GM13977 (cell line): ENCODE measurements at places on chromosomes 2 and 18.

- no peak for DNase-seq
These were observed 464.3 kb upstream of the ID2 start for GRCh38 chr2:8217468-8218030.

GRCh38 chr2:29705616-29706015 lies 215.8 kb downstream of the ALK start:
- no peak for DNase-seq

- DNase-seq: no peak
These were observed 18.1 kb upstream of the ZNF407 start for GRCh38 chr18:74579496-74580065.

DNA sequence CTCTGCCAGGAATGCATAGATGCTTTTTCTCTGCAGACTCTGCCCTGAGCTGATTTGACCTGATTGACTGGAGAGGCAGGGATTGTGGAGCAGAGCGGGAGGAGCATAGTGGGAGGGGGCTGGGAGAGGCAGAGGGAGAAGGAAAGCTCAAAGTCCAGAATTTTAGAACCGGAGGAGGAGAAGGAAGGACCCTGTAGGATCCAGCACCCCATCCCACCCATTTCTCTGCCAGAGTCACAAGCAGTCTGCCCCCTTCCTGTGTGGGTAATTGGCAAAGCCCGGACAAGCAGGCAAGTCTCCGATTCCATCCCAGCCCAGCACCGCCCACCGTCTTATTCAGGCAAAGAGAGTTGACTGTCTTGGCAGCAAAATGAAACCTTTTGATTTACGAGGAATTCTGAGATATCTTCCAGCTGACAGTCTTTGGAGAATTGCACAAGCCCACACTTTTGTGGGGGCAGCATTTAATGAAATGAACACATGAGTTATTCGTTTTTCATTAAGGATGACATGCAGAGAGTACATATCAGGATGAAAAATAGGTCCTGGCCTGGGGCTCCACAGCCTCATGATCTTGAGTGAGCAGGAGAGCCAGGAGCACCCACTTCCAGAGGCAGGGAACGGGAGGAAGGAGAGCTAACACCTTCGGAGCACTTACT lies 103.1 kb downstream of the MCFD2 start:
- DNase-seq: no peak

DNA sequence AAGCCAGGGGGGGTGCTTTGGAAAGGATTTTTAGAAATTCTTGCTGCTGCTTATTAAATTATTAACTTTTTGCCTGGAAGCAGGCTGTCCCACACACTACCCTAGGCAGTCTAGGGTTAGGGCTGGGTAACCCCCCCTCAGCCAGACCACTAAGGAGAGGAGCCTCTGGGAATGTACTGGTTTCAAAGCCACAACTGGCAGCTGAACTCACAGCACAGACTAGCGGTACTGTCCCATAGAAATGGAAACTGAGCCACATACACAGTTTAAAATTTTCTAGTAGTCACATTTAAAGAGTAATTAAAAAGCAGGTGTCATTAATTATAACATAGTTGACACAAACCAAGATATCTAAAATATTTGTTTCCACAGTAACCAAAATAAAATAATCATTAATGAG lies 50.1 kb downstream of the SPRED2 start:
- DNase-seq: no peak

- no peak for DNase-seq
These were observed 126.4 kb upstream of the CD226 start for GRCh38 chr18:70074116-70074515.

GRCh38 chr2:37449761-37450296 lies 105.4 kb downstream of the QPCT start:
- no peak for DNase-seq

DNA sequence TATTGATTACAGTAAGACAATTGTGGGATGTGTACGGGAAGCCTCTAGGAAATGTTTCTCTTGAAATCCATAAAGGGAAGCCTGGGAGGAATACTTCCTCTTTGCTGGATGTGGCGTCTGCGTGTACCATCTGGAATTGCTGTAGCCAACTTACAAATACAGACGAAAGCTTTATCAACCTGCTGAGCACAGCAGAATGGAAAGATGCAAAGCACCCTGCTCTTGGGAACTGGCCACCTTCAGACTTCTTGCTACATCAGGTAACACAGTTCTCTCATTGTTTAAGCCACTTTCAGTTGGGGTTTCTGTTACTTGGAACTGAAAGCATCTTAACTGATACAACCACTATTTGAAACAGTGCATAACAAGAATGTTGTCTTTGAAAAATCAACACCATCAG lies 213.8 kb downstream of the HRH4 start:
- DNase-seq: no peak

DNA sequence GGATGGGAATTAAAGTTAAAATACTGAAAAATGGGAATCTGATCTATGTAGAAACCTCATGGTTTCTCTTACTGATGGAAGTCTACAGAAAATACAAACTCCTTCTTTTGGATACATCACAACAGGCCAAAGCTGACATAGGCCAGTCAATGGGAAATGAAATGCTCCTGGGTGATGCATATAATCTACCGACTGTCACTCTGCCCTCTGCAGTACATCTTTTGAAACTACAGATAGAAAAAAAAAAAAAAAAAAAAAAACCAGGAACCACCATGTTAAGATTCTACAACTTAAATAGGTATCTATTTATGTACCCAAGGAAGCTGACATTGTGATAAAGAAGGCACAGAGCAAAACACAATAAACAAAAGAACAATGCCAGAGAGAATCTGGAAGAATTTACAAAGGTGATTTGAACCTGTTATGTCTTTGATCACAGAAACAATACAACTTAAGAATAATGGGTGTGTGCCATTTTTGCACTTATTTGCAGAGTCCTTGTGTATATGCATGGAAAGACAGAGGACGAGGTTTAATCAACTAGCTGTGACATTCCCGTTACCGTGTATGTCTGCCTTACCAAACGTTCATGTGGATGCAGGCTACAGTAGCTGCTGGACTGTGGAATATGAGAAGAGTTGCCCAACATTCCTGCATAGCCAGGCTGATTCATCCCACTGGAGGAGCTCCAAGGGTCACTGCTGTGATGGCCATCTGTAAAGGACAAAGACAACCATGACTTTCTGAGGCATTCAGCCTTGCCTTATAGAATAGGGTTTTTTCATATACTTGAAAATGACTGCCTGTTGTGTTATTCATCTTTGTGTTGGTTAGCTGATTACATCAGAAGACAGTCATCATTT lies 312.7 kb downstream of the TCF4 start:
- no peak for DNase-seq

DNA sequence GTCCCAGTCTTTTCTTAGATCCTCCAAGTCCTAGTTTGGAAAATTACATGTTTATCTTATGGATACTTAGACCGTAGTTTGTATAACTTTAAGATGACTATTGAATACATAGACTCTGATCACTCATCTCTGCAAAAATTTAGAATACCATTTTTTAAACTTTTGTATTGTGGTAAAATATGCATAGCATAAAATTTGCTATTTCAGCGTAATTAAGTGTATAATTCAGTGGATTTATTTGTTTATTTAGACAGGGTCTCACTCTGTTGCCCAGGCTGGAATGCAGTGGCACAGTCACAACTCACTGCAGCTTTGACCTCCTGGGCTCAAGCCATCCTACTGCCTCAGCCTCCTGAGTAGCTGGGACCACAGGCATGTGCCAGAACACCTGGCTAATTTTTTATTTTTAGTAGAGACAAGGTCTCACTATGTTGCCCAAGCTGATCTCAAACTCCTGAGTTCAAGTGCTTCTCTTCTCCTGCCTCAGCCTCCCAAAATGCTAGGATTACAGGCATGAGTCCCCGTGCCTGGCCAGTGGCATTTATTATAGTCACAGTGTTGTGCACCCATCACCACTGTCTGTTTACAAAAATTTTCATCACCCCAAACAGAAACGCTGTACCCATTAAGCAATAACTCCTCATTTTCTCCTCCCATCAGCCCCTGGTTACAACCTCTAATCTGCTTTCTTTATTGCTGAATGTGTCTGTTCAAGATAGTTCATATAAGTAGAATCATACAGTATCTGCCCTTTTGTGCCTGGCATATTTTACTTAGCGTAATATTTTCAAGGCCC lies 90.0 kb downstream of the MAP3K20 start:
- no peak for DNase-seq

GRCh38 chr18:67717800-67718199 lies 201.3 kb upstream of the DSEL start:
- no peak for DNase-seq

- no peak for DNase-seq
These were observed 4.1 kb downstream of the CDK5R2 start for GRCh38 chr2:218963601-218964000.

DNA sequence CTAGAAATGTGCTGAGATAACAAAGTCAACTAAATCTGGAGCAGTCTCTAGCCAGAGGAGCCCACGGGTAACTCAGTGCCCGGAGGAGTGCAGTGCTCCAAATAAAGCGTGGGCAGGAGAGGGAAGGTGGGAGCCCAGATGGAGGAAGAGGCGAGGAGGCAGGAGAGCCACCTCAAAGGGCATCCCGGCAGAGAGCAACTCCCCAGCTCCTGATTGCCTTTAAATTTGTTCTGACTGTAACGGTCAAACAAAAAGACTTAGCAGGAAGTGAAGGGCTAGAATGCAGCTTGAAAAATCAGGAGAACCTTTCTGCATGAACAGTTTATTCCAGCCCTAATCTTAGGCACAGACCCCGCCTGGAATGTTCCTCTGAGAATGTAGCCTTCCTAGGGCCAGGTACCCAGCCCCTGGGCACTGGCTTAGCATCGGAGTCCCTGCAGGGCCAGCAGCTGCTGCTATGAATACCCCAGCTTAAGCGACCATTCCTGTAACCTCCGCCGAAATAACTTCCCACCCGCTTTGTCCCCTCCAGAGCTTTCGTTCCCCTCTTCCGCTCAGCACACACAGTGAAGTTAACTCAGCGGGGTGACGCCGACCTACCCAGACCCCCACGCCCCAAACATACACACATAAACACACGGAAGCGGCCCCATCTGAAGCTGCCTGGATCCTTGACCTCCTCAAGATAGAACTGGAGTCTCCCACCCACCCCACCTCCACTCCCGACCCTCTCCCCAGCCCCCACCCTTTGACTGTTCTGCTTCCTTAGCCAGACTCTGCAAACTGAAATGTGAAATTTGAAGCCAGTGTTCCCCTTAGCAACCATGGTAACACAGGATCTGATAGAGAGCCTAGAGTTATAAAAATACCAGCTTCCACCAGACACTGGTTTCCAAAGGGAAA lies 123.2 kb downstream of the SMAD7 start:
- no peak for DNase-seq

GRCh38 chr2:67867735-67868134 lies 195.1 kb downstream of the C1D start:
- DNase-seq: no peak

DNA sequence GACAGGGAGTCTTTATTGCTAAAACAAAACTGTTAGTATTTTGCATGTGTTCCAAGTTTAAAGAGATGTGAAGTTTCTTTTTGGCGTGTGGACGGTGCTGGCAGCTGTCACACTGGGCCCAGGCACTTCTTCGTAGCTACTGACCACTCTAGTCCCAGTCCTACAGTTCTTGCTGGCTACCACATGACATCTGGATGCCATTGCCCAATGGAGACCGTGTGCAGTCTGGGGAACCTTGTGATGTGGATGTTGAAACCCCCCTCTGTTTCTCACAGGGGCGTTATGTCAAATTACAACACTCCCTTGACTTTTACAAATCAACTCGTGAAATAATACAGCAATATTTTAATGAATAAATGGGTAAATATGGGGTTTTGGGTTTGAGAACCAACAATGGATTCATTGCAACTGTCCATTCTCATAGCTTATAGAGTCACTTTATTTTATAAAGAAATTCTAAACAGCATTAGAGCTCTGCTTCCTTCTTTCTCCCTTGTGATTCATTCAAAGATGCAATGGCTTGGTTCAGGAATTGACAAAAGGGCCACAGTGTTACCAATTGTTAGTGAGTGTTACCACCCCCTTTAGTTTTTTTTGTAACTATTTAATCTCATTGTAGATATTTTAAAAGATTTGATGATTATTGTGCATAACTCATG lies 1.2 kb downstream of the GPD2 start:
- DNase-seq: no peak

- DNase-seq: no peak
These were observed 100.2 kb upstream of the CDC42EP3 start for GRCh38 chr2:37771600-37772088.

GRCh38 chr2:241859436-241860183 lies 916 bp upstream of the PDCD1 start:
- DNase-seq: peak; percentile 92

- no peak for DNase-seq
These were observed 42.5 kb downstream of the MAP4K3 start for GRCh38 chr2:39394516-39394961.

GRCh38 chr2:2655453-2656114 lies 324.5 kb upstream of the MYT1L start:
- no peak for DNase-seq

GRCh38 chr18:75247611-75248421 lies 37.2 kb downstream of the TSHZ1 start:
- peak; percentile 48 for DNase-seq

DNA sequence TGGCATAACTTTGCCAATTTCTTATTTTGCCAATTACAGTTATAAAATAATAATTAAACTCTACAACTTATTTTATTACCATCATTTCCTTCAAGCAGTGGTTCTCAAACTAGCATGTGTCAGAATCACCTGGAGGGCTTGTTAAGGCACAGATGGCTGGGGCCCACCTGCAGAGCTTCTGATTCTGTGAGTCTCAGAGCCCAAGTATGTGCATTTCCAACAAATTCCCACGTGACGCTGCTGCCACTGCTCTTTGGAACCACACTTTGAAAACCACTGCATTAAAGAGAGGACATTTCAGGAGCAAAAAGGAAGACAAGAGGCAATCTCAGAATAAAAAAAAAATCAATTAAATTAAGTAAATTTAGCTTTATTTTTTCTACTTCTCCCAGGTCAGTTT lies 94.0 kb upstream of the HNRNPA3 start:
- no peak for DNase-seq

DNA sequence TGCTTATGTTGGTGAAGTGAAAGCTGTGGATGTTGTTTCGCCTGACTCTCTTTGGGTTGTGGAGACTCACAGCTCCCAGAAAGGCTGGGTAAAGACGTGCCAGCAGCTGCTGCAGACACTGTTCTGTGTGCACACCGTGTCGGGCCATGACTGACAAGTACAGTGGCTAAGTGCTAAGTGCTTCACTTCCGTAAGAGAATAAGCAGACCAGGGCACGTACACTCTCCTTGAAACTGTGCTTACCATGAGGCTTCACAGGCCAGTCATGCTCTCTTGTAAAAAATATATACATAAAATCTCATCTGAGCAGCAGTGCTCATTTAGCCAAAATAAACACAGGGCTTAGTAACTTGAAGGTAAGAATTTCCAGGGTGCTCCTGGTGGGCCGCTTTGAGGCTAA lies 86.0 kb downstream of the NRP2 start:
- no peak for DNase-seq
